ENCODE measurements at places on chromosomes 3 and 15.

DNA sequence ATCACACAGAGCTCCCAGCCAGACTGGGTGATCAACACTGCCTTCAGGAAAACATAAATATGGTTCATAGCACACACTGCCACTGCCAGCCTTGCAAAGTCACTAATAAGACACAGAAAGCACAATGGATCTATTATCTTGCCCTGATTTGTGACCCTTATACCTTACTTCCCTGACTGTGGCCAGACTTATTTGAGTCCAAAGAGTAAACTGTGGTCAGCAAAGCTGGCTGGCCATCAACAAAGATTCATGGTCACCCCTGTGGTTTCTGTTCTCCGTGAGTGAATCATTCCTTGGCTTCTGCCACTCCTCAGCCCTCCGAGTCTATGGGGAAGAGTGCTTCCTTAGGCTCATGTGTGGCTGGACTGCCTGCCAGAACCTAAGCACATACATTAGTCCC is 437.7 kb downstream of the RAP2B start:
- no peak for DNase-seq

DNA sequence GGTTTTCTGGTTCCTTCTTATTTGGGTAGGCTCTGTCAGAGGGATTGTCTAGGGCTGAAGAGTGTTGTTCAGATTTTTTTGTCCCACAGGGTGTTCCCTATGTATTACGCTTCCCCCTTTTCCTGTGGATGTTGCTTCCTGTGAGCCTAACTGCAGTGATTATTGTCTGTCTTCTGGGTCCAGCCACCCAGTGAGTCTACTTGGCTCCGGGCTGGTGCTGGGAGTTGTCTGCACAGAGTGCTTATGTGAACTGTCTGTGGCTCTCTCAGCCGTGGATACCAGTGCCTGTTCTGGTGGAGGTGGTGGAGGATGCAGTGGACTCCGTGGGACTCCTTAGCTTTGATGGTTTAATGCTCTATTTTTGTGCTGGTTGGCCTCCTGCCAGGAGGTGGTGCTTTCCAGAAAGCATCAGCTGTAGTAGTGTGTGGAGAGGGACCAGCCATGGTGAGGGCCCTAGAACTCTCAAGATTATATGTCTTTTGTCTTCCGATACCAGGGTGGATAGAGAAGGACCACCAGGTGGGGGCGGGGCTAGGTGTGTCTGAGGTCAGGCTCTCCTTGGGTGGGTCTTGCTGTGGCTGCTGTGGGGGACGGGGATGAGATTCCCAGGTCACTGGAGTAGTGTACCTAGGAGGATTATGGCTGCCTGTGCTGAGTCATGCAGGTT is 53.8 kb downstream of the CCDC66 start:
- DNase-seq = no peak

DNA sequence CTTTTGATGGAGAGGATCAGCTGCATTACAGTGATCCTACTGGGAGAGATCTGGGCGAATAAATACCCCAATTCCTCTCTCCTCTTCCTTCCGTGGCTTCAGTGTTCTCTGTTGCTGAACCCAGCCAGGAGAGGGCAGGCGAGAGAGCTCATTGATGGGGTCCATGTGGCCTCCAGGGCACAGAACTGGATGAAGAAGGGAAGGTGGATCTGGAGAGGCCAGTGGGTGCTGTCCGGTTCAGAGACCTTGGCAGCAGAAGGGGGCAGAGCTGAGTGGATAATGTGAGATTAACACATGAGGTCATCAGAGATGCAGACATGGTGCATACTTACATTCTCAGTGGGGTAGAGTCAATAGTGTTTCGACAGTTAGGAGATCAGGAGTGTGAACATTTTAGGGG is 193.6 kb downstream of the CLSTN2 start:
- DNase-seq = no peak

DNA sequence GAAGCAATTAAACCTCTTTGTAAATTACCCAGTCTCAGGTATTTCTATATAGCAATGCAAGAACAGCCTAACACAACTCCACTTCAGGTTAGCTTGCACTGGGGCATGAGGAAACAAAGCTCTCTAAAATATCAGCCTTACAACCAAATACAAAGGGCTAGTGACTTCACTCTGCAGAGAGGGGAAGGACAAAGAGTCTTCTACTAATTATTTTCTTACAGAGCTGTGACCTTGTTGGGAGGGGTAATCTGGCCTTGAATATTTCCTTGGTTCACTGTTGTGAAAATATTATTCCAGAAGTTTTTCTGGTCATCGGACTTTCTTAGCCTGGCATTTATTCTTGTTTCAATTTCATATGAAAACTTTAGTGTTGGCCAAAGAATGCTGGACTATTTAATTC is 334.4 kb upstream of the CTNNB1 start:
- no peak for DNase-seq

DNA sequence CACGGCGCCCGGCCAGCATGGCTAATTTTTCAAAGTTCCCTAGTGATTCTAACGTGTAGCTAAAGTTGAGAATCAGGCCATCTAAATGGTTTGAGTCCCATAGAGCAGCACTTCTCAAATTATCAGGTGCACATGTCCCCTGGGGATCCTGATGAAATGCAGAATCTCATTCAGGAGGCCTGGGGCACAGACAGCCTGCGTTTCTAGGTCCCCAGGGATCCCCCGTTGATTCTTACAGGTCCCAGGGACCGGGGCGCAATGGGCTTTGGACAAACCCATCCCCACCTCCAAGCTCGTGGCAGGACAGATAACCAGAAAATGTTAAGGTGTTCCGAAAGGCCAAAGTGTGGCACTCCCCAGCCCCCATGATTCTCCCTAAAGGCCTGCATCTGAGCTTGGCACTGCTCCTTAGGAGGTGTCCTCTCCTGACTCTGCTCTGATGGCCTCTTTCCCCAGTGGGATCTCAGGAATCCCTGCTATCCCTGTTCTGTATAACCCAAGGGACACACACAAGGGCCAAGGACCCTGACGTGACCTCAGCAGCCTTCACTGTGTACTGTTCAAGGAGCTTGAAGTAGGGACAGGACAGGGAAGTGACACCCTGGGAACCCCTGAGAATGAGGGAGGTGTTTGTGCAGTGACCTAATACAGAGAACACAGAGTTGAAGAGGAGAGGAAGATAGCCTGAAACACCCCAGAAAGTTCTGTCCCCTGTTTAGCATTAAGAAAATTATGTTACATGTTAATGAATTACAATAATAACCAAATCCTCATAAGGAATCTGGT is 8.0 kb downstream of the LRRK1 start:
- DNase-seq = no peak

- no peak for DNase-seq
These were observed 19.7 kb downstream of the SEC61A1 start for GRCh38 chr3:128071771-128072453.

GRCh38 chr15:23415321-23415865 is 31.6 kb downstream of the GOLGA6L2 start:
- no peak for DNase-seq

GRCh38 chr15:60079210-60079609 is 75.1 kb downstream of the FOXB1 start:
- DNase-seq = no peak

GRCh38 chr15:94844538-94845389 is 613.4 kb downstream of the MCTP2 start:
- DNase-seq = no peak

DNA sequence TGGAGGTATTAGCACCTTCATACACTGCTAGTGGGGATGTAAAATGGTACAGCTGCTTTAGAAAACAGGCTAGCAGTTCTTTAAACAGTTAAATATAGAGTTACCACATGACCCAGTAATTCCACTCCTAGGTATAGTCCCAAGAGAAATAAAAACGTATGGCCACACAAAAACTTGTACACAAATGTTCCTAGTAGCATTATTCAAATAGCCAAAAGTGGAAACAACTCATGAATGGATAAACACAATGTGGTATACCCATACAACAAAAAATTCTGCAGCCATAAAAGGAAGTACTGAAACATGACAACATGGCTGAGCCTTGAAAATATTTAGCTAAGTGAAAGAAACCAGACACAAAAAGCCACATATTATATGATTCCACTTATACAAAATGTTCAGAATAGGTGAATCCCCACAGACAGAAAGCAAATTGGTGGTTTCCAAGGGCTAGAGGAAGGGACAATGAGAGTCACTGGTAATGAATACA is 40.8 kb upstream of the KLF13 start:
- no peak for DNase-seq

DNA sequence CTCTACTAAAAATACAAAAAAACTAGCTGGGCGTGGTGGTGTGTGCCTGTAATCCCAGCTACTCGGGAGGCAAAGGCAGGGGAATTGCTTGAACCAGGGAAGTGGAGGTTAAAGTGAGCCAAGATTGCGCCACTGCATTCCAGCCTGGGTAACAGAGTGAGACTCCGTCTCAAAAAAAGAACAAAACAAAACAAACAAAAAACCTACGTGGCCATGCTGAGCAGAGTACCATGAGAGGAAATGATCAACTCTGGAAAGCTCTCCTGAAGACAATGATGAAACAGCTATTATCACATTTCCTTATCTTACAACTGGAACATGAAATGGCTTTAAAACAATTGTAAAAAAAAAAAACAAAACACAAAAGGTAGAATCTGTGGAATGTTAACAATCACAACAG is 75.2 kb downstream of the CHSY1 start:
- DNase-seq = no peak

DNA sequence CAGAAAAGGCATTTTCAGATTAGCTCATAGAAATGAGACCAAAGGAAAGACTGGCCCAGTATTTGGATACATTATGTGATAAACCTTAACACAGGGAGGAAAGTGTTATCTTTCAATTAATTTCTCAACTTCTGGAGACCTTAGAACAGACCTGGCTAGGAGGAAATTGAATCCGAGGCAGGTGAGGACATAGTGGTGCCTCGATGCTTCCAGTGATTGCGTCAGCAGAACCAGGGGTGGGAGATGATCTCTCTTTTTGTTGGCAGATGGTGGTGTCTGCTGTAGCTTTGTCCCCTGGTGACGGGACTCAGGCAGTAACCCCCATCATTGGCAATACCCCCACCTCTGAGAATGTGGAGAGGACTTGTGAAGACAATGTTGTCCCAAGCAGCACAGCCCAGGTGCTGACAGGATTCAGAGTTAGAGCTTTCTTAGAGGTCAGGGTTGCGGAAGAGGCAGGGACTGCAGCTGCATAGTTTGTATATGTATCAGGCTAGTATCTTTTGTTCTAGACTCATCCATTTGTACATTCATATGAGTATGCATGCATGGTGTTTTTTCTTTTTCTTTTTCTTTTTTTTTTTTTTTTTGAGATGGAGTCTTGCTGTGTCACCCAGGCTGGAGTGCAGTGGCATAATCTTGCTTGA is 27.9 kb upstream of the MUC20 start:
- DNase-seq = no peak

DNA sequence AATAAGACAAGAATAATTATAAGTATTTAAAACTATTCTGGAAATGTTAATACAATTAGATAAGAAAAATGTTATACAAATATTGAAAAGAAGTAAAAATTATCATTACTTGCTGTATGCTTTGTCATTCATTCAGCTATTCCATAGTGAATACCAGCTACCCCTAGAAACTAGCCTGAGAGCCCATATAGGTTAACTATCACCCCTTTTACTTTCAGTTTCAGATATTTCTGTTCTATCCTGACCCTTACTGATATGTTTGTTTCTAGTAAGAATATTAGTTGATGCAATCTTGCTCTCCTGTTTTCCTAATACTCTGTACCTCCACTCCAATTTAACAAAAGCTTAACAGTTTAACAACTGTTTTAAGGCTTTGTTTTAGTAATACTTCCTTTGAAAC is 31.6 kb downstream of the FAM227B start:
- DNase-seq = no peak

- no peak for DNase-seq
These were observed 100.8 kb downstream of the OPA1 start for GRCh38 chr3:193693774-193694173.
